Bronchus fibroblast of lung (primary cell): ENCODE measurements at places on chromosomes 5 and 9. TPM values are rescaled to one million over a fixed set of nuclear protein-coding genes. Genes with fewer than 3 reads are reported as not detected.

Gene TSLP
- total RNA-seq, result 1.2 and 1.3 TPM in 2 replicates

Gene IRX2
- total RNA-seq, result 1.8 and 2.2 TPM in 2 replicates

Gene KCNT1
- total RNA-seq, result not detected in 2 replicates

Gene FOXD4
- total RNA-seq, result 0.34 TPM in 1 of 2 replicates, not detected in the other

Gene ADGRV1
- total RNA-seq, result 0.17 TPM in 1 of 2 replicates, not detected in the other

Gene BTNL8
- total RNA-seq, result not detected in 2 replicates
